ENCODE measurements at places on chromosomes 5 and 9.

- DNase-seq, result no peak
Measured at GRCh38 chr5:3943859-3944258, 348.2 kb downstream of the IRX1 start.

DNA sequence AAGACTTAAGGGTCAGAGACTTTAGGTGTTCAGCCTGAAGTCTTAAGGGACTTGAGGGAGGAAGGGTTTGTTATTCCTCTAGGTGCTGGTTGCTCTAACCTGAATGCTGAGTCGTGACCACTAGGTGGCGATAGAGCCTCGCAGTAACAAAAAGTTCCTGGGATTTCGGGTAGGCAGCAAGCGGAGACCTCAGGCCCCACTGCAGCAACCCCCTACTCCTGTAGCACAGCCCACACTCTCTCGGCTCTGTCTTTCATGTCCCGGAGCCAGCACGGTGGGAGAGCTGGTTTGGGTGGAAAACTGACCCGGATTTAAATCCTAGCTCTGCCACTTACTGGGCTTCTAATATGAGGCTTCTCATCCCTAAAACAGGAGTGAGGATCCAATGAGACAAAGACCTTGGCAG is 100.3 kb upstream of the PANK3 start:
- peak; percentile 55 for DNase-seq

- DNase-seq, result no peak
Measured at GRCh38 chr5:31894141-31894540, 255.2 kb downstream of the PDZD2 start.

DNA sequence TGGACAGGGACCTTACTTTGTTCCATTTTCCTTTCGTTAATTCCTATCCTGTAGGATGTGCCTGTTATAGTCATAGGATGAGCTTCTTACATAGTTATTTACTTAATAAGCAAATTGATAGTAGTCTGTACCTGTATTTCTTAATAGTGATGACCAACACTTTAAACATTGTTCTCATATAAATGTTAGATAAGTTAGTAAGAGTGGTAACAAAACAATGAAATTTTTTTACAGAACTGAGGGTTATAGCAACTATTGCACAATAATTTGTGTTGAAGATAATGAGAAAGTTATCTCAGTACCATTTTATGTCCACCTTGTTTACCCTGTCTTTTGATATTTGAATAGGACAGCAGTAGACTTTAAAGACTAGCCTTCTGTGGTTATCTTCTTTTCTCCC is 162.9 kb upstream of the ELL2 start:
- no peak for DNase-seq

GRCh38 chr9:135478829-135479468 is 633 bp upstream of the PPP1R26 start:
- DNase-seq, result no peak

DNA sequence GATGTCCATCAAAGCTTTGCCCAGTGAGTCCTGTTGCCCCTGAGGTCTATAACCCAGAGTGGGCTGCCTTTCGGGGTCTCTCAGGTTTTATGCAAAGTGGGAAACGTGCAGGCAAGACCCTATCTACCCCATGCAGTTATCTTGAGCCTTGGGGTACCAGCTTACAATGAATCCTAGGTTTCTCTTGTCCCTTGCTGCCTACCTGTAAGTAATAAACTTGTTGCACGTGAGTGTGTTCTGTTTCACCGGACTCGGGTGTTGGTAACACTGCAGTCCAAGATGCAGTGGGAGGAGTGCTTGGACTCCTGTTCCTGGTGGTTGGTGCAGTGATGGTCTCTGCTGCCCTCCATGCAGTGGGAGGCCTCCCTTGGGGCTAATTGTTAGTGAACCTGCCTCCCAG is 85.6 kb upstream of the ALDH1B1 start:
- DNase-seq, result no peak

DNA sequence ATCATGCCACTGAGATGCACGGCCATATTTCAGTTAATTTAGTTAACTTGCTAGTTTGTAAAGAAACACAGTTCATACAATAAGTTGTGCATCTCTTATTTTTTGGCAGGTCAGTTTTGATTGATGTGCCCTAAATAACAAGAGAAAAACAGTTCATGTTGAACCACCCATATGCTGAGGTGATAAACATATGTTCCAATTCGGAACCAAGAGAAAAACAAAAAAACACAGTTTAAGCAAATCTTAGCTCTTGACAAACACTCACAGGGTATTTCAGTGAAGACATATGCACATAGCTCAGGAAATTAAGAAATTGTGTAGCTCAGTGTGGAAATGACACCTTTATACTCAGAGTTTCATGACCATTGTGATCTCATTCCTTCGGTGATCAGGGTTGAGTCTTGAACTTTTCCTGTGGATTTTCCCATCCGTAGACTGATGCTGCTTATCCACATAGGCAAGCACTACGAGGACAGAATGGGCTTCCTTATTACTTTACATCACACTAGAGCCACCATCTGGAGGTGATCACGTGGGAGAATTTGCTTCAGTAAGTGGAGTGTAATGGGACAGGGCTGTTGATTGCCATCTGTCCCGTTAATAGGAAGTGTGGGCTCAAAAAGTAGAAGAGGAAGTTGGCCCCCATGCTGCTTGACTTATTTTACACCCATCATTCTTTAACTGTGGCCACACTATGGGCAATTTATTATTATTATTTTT is 773.0 kb downstream of the MTRR start:
- DNase-seq, result no peak

DNA sequence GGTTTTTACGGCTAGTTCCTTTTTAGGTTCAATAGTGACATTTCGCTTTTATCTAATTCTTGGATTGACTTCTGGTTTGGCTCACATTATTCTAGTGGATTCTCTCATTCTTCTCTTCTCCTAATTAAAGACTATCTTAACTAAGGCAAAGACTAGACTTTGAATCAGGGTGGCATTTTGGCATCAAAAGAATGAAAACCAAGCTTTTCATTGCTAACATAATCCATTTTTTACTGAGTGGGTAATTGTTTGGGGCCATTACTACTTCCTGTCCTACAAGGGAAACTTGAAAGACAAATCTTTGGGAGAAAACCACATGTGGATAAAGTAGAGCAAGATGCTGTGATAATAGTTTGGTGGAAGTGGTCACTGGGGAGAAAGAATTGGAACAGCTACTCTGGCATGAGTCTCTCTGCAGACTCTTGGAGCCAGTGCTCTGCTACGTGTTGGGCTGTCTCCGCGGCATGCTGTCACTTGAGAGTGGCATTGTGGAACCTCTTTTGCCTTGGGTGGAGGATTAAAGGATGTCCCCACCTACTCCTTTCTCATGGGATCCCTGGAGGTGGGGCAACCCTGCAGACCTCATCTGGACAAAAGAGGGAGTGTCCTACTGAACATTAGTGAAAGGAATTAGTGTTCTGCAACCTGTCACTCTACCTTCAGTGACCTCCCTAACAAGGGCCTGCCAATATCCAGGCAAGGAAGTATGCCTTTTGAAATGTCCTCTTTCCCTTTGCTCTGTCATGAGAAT is 280.4 kb downstream of the PSAT1 start:
- no peak for DNase-seq

DNA sequence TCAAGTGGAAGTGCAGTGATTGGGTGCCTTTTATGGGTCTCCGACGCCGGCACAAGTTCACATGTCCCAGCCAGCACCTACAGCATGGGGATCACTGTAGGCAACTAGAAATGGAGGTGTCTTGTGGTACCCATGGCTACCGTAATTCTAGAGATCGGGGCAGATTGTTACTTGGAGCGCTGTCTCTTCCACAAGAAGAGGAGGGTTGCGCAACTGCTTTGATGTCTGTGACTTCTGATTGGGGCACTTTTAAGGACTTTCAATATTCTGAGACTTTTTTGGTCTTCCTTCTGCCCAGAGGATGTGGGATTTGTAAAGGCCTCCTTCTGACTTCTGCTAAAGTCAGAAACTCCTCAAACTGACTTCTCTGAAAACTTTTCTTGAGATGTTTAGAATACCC is 41.9 kb downstream of the GLRX start:
- no peak for DNase-seq

DNA sequence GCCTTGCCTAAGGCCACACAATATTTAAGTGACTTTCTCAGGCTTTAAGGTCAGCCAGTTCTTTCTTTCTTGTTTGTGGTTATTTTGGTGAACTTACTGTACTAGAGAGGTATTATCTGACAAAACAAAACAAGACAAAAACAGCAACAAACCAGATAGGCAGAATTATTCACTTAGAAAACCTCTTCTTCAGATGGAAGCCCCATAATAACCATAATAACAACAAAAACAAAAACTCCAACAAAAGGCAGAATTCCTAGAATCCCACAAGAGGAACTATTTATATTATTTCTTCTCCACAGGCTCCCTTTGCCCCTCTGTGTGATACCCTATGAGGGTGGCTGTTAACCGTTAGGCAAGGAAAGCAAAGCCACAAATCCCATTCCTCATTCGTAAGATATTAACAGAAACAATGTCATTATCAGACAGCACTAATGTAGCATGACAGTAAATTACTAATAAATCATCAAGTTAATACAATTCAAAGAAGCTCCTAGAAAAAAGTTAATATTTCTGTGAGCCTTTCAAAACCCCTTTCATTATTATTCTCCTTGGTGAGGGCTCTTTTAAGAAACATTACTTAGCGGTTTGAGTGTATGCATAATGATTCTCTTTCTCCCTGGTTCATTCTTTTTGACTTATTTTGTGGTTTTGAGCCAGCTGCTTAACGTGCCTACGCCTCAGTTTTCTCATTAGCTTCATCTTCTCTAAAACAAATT is 274.9 kb downstream of the EFNA5 start:
- no peak for DNase-seq

- DNase-seq, result peak; percentile 29
Measured at GRCh38 chr9:33354651-33355211, 47.6 kb downstream of the AQP7 start.

GRCh38 chr5:63456279-63456678 is 506.0 kb downstream of the HTR1A start:
- DNase-seq, result peak; percentile 13

- no peak for DNase-seq
Measured at GRCh38 chr5:3375586-3376311, 219.9 kb upstream of the IRX1 start.

DNA sequence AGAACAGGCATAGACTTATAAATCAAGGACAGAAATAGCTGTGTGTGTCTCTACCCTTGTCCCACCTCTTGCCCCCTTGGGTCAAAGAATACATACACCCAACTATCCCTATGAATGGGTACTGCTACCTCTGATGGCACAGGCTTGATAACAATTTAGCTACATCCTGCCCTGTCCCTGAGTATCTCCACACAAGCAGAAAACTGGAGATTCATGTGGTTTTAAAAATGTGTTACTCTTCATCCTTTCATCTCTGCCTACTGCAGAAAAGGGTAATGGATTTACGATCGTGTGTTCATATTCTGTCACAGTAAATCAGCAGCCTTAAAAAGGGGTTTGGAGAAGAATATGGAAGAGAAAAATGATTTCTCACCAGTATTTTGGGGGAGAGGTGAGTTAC is 49.2 kb upstream of the NREP start:
- no peak for DNase-seq

DNA sequence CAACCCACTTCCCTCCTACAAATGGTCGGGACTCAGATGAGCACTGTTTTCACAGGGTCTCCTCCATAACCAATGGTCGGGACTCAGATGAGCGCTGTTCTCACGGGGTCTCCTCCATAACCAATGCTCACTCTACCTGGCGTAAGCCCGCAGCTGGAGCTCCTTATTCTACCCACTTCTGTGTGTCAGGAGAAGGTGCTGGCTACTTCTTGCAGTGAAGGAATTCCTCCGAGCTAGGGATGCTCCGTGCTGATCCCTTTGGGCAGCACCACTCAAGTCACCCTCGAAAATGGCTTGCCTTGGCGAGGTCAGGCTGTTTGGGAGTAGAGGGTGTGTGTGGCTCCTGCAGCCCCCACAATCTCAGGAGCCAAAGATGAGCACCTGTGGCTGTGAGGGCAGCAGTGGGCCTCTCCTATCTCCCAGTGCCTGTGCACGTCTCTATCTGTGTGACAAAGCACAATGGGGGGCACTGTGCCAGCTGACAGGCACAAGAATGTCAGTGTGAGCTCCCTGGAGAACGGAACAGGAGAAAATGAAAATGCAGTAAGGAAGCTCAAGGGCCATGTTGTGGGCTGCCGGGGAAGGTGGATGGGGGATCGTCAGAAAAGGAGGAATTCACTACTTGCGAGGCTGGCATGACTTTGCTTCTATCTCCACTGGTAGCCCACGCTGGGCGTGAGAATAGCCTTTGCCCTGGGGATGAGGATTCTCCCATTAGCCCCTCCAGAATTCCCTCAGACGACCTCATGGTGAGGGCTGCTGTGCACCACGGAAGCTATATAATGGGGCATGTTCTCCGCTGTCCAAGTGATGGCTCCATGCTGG is 3.9 kb upstream of the BTNL9 start:
- DNase-seq, result no peak

GRCh38 chr9:89328064-89328463 is 9.8 kb downstream of the SECISBP2 start:
- peak; percentile 8 for DNase-seq

DNA sequence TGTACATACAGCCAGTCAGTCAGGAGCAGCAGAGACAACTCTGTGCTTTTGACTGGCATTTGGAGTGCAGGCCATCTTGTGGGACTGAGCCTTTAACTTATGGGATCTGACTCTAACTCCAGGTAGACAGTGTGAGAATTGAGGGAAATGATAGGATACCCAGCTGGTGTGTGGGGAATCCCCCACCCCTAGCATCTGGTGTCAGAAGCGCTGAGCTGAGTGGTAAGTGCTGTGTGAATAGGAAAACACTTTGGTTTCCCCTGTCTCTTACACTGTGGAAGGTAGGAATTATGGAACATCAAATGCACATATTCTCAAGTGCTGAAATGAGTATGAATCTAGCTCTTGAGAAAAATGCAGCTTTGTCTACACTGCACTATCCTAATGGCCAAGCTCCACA is 43.9 kb downstream of the CCDC125 start:
- no peak for DNase-seq

DNA sequence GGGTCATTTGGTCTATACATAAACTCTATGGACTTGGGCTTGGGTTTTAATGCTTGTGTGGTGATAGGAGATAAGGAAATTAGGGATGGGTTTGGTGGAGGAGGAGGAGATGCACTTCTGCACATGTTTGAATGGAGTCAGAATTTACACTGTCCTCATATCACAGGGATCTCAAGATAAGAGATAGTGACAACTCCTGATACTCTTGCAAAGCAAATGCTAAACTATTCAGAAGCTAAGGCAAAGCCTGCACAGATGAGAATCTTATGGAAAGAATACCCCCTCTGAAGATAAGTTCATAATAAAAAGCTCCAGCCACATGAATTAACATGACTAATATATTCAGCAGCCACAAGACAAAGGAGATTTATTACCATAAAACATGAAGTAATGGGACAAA is 90.2 kb downstream of the XRCC4 start:
- DNase-seq, result no peak

- DNase-seq, result peak; percentile 69
Measured at GRCh38 chr9:108469654-108470053, 386.1 kb downstream of the ACTL7B start.

GRCh38 chr9:89531766-89532165 is 33.9 kb upstream of the SEMA4D start:
- no peak for DNase-seq

All from astrocyte of the cerebellum (primary cell).